ENCODE measurements at places on chromosomes 11 and 22.
A peak's percentile ranks its signal among the peaks of the same experiment; 100 is the strongest.

DNA sequence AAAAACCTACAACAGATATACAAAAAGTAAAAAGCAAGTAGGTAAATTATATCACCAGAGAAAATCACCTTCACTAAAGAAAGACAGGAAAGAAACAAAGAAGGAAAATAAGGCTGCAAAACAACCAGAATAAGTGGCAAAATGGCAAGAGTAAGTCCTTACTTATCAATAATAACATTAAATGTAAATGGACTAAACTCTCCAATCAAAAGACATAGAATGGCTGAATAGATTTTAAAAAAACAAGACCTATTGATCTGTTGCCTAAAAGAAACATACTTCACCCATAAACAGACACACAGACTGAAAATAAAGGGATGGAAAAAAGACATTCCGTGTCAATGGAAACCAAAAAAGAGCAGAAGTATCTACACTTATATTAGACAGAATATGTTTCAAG lies 695.7 kb upstream of the FAT3 start:
- no peak for DNase-seq

DNA sequence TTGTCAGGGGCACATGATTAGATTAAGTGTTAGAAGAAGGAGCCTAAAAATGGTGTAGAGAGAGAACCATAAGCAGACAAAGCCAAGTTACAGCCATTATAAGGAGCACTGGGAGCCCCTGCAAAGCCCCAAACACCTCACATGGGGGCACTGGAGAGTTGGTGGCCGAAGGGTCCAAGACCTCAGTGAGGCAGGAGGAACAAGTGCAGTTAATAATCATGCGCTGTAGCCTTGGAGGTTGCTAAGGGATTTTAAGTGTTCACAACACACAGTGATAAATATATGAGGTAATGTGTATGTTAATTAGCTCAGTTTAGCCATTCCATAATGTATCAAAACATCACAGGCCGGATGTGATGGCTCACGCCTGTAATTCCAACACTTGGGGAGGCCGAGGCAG lies 54.4 kb upstream of the JAM3 start:
- no peak for DNase-seq

- no peak for DNase-seq
These were observed 753.6 kb downstream of the JRKL start for GRCh38 chr11:97143463-97143862.

GRCh38 chr11:76636826-76637460 lies 33.6 kb downstream of the LRRC32 start:
- DNase-seq: no peak

DNA sequence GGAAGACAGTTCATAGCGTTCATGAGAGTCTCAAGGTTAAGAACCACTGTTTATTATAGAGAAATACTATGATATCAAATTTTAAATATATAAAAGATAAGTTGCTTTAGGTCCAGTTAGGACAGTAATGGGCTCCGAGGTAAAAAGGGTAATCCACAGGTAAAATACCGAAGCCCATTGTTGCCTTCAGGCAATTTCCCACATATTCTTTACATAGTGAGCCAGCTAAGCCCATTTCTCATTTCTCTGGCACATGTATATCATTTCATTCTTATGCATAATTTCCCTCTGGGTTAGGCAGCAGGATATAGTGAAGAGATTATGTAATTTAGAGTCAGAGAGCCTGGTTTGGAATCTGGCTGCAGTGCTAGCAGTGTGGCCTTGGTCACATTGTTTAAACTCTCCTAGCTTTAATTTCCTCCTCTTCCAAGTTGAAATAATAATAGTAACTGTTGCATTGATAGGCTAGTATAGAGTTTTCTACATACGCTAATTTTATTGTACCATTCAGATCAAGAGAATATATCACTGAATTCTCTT lies 7.6 kb upstream of the POU2AF1 start:
- no peak for DNase-seq

- no peak for DNase-seq
These were observed 41.0 kb upstream of the AQP11 start for GRCh38 chr11:77548552-77549445.

- DNase-seq: no peak
These were observed 18.5 kb downstream of the RBFOX2 start for GRCh38 chr22:36010090-36010489.

GRCh38 chr11:12777208-12777874 lies 103.1 kb downstream of the TEAD1 start:
- DNase-seq: no peak

GRCh38 chr11:33819278-33820035 lies 45.1 kb upstream of the FBXO3 start:
- DNase-seq: no peak

DNA sequence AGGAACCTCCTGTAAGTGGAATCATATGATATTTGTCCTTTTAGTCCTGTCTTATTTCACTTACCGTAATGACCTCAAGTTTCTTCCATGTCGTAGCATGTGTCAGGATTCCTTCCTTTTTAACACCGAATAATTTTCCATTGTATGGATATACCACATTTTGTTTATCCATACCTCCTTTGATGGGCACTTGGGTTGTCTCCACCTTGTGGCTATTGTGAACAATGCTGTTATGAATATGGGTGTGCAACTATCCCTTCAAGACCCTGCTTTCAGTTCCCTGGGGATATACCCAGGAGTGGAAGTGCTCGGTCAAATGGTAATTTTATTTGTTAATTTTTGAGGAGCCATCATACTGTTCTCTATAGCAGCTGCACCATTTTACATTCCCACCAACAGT lies 244.9 kb upstream of the BLID start:
- no peak for DNase-seq

DNA sequence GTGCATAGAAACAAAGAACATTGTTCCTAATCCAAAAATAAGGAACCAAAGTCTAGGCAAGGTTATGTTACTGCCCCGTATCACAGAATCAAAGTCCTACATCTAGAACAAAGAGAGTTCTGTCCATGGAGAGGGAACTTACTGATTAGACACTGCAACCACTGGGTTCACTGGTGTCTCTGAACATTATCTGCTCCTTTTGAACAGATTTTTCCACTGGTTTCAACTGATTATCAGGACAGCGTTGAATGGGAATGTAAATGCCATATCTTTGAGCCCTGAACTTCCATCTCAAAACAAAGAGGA lies 20.1 kb upstream of the OR8D2 start:
- DNase-seq: no peak

DNA sequence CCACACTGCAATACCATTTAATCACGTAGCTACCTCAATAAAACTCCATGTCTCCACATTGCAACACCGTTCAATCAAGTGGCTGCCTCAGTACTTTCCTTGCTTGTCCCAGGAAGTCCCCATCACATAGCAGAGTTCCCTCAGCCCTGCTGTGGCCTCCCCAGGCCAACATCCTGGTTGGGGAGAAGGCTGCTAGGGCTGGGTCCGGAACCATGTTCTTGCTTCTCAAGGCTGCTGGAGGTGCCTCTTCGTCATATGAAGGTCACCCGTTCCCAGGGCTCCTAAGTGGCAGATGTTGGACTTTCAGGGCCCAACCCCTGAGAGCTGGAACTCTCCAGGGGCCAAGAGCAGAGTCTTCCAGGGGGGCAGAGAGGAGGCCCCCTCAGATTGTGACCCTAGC lies 3.3 kb downstream of the ART5 start:
- DNase-seq: no peak

GRCh38 chr11:84140386-84141169 lies 854.4 kb upstream of the CCDC90B start:
- DNase-seq: no peak

DNA sequence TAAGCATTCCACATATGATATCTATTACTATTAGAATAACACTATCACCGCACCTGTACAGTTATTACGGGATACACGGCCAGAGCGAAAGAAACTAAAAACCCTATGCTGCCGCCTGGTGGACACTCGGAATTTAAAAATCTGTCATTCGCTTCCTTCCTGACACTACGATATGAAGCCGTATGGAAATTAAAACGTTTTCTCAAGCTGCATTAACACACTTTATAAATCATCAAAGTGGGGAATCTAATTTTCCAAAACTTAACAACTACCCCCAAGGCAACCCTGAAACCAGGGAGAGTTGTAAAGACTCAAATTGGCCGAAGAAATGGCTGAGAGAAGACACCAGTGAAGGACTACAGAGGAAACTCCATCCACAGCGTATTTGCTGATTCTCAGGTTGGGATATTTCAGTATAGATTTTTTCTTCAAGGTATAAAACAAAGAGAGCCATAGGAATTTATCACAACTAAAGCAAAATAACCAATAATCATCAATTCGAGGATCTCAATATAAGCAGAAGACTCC lies 1.4 kb downstream of the CCDC73 start:
- DNase-seq: peak; percentile 66

DNA sequence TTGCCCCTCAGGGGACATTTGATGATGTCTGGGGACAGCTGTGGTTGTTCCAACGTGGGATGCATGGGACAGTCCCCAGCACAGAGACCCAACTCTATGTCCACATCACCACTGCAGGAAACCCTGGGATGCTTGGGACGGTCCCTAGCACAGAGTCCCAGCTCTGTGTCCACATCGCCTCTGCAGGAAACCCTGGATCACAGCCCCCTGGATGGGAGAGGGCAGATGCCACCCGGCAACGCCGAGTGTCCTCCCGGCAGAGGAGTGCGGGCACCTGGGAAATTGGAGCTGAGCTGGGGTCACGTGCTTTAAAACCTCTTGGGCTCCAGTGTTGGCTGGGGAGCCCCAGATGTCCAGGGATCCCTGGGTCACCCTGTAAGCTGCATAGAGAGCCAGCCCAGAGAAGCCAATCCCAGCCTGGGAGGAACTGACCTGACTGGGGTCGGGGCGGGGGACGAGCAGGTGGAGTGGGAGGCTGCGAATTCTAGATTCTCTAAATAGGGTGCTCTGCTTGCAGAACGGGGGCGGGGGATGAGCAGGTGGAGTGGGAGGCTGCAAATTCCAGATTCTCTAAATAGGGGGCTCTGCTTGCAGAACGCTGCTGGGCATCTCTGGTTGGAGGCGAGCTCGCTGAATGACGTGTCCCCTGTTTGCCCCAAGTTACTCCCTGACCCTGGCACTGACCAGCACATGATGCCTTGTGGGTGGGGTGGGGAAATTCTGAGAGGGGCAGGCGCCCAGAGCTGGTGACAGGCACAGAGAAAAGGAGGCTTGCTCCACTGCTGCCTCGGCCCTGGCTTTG lies 1197.8 kb downstream of the BRD1 start:
- DNase-seq: no peak

DNA sequence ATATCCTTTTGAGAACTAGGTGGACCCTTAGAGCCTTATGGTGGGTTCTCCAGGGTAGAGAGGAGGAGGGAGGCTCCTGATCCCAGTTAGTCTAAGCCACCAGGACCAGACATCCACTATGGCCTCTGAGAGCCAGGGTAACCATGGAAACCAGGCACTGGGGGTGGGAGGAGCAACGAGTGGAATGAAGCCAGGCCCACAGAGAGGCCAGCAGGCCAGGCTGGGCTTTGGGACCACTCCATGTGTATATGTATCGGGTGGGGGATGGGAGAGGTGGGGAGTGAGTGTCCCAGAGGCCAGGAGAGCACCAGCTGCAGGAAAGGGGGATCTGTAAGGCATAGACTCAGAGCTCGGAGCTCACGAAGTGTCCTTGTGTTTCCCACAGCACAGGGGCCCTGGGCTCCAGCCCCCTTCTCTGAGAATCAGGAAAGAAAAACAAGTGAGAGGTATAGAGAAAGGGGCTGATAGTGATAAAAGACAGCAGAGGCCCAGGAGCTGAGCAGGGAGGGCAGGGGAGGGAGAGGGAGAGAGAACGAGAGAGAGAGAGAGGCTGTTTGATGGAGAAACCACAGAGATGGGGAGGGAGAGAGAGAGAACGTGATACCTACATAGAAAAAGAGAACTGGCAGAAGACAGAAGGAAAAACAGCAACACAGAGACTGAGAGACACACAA lies 15.5 kb upstream of the TSPAN18 start:
- no peak for DNase-seq

DNA sequence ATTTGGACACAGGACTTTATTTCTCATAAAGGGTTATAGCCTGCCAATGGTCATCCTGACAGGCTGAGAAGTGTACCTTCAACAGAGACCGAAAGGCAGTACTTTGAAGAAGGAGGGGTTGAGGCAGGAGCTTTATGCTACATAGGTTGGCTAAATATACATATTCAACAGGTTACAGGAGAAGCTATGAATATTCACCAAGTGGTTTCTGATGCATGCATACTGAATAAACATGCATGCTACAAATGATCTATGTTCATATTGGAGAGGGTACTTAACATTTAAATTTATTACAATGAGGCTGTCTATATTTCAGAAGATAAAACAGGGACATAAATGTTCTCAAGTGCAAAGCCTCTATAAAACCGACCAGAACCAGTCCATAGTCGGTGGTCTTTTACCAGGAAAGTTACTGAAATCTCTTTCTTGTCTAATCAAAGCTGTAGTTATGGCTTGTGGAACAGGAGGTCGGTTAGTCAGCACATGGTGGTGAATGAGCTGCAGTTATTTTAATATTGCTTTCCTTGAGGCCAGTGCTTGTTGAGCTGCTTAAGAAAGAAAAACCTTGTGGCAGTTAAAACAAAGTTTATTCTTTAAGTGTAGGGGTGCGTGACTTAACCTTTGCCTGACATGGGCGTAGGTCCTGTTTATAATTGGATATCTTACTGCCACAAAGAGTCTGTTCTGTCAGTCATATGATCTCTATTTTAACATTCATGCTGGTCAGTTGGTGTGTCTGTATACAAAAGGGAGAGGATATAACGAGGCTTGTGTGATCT lies 19.5 kb downstream of the CNTF start:
- DNase-seq: no peak

DNA sequence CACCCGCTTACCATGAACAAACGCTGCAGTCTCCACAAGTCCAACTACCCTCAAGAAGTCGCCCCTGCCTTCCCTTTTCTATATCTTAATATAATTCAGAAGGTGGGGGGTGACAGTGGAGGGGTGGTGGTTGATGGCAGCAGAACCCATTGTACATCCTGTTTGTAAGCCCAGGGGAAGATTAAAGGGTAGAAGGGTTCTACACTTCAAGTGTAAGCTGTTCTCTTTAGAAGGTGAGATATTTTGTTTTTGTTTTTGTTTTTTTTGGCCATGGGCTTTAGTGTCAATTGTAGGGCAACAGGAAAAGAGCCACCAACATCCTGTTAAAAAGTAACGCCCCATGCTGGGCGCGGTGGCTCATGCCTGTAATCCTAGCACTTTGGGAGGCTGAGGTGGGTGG lies 34.9 kb upstream of the RRAS2 start:
- DNase-seq: no peak

DNA sequence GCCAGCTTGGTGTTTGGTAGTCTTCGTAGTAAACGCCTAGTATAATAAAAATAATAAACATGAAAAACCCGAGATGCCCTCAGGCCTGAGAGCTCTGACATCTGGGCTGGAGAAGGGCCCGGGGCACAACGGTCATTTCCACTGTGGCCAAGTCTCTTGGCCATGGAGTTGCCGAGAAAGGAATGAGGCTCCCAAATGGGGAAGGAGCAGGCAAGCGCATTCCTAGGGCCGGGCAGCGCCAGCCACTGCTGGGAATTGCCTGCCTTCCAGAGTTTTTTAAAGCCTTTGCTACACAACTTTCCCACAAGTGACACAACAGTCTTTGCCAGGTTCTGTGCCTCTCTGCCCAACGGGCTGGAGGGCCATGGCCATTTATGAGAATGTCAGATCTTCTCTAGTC lies 103.4 kb downstream of the NAV2 start:
- no peak for DNase-seq

Data from activated CD4-positive, alpha-beta T cell treated with anti-CD3 and anti-CD28 coated beads for 24 hours (primary cell).